Renal pelvis (tissue), 12 donors: ENCODE measurements at places on chromosomes 11 and 22. TPM values are rescaled to one million over a fixed set of nuclear protein-coding genes. Genes with fewer than 3 reads are reported as not detected.
A peak's percentile ranks its signal among the peaks of the same experiment; 100 is the strongest.

Gene APOA5
- not detected for polyA plus RNA-seq

Gene MGAT3
- 31.3 TPM for polyA plus RNA-seq

Gene INPP5J
- 5.8 TPM for polyA plus RNA-seq

Gene PRG3
- polyA plus RNA-seq: 0.77 TPM

GRCh38 chr11:35584321-35584720, 33.9 kb upstream of the FJX1 start:
- DNase-seq: no peak

GRCh38 chr11:27860811-27861210, 160.6 kb upstream of the BDNF start:
- no peak for DNase-seq

- no peak for DNase-seq
These were observed 51.8 kb downstream of the ALX4 start for GRCh38 chr11:44258190-44258489.

- DNase-seq: no peak
These were observed 54.5 kb upstream of the RASD2 start for GRCh38 chr22:35486116-35486631.

DNA sequence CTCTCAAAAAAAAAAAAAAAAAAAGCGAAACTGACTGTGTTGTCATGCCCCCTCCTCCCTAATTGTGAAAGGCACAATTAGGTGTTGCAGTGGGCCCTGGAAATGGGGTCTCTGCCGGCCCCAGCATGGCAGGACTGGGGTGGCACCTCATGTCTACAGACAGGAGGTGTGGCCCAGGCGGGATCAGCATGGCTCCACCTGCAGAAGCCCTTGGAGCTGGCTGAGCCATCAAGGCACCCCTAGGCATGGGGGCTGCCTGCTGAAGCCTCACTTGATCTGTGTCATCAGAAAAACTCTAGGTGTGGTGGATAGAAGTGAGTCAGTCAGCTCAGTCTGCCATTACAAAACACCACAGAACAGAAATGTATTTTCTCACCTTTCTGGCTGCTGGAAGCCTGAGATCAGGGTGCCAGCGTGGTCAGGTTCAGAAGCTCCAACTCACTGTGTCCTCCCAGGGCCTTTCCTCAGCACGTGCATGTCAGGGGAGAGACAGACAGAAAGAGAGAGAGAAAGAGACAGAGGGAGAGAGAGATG, 10.1 kb upstream of the B4GALNT4 start:
- DNase-seq: no peak

DNA sequence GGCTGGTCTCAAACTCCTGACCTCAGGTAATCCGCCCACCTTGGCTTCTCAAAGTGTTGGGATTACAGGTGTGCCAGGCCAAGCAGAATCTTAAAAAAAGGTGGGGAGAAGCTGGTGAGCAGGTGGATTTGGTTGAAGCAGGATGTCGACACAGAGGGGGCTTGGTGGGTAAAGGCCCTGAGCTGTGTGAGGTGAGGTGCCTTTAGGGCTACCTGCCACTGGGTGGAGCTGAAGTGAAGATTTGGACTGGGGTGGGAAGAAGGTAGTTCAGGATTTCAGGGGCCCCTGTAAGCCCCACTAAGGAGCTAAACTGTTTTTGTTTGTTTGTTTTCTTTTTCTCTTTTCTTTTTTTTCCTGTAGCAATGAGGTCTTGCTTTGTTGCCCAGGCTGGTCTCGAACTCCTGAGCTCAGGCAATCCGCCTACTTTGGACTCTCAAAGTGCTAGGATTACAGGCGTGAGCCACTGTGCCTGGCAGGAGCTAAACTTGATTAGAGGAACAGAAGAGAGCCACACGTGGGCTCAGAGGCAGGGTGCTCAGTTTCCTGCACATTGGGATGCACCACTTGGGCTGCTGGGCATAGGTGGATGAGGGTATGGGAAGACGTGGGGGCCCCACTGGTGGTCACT, 6.0 kb downstream of the P2RX6 start:
- DNase-seq: no peak

- no peak for DNase-seq
These were observed 1188.2 kb upstream of the RAG2 start for GRCh38 chr11:37786214-37786755.

DNA sequence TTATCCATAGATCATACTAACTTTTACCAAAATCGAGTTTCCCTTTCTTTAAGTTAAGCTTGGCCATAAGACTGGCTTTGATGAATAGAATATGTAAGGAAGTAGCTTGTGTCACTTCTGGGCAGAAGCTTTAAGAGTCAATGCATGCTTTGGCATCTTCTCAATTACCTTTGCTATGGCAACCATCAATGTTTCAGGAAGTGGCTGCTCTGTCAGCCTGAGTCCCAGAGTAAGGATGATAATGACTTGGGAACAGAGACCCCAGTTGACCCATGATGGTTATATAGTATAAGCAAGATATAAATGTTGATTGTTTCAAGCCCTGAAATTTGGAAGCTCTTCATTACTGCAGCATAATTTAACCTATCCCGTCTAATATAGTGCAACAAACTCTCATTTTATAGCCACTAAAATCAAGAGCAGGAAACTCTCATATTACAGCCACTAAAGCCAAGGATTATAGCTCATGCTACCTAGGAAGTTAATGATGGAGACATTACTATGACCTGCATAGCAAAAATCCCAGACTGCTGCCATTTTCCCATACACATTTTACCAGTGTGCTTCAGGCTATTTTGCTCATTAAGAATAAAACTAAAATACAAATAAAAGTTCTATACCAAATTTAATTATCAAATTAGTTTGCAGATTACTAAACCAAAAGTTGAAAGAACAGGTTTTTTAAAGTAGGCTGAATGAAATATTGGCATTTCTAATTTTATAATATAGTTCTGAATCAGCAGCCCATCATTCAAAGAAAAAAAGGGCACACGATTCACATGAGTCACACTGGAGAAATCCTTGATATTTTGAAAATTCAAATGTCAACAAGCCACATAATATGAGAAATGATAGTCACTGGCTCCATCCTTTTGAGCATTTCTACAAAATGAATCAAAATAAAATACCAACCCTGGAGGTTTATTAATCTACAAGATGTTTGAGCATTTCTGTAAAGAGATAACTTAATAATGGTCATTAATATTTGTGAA, 23.8 kb downstream of the FSHB start:
- DNase-seq: no peak

DNA sequence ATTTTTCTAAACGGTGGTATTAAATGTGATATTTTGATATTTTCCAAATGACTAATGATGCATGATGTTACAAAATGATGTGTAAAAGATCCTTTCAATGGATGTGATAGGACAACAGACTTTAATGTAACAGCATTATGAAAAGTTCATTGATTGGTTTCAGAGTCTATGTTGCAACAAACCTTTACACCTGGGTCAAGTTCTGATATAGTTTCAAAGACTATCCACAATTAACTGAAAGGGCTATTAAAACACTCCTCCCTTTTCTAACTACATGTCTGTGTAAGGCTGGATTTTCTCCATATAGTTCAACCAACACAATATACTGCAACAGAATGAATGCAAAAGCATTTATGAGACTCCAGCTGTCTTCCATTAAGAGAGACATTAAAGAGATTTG, 35.7 kb downstream of the SMCO4 start:
- no peak for DNase-seq

DNA sequence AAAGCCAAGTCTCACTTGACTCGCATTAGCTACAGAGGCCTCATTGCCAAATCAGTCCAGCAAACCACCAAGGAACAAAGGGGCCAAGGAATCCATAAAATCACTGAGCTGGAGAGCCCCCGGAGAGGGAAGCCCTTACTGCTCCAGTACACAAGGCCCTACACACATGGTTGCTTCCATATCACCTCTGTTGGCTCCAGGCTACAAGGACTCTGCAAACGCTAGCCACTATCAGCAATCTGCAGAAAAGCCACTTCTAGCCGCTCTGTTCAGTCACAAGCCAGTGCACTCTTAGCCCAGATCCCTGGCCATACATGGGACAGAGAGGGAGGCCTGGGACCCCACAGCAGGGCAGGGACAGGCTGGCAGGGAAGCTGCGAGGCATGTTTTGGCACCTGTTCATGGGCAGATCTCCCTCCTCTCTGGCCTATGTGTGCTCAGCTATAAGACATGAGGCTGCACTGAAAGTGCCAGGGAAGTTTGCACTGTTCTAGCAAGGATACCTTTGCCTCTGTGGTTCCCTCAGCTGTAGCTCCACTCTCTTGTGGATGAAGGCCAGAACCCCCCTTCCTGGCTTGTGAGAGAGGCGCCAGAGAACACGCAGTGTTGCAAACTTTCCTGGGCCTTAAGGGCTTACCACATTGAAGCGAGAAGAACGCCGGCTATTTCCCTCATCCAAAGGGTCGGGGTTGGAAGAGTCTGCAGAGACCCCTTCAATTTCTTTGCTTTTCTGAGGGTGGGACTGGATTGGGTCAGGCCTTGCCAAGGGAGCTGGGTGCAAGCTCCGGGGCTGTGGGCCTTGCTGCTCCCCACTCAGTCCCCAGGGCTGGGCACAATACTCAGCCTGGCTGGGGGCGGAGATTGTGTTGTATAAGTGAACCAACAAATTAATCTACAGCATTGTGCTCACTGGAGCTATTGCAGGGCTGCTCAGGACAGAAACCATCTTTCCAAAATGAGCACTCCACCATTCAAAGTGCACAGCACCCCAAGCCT, 108.7 kb upstream of the PITPNB start:
- DNase-seq: peak; percentile 47

GRCh38 chr11:116865696-116866095, 28.3 kb upstream of the APOA1 start:
- no peak for DNase-seq

GRCh38 chr11:44611687-44612434, 46.4 kb downstream of the CD82 start:
- no peak for DNase-seq

DNA sequence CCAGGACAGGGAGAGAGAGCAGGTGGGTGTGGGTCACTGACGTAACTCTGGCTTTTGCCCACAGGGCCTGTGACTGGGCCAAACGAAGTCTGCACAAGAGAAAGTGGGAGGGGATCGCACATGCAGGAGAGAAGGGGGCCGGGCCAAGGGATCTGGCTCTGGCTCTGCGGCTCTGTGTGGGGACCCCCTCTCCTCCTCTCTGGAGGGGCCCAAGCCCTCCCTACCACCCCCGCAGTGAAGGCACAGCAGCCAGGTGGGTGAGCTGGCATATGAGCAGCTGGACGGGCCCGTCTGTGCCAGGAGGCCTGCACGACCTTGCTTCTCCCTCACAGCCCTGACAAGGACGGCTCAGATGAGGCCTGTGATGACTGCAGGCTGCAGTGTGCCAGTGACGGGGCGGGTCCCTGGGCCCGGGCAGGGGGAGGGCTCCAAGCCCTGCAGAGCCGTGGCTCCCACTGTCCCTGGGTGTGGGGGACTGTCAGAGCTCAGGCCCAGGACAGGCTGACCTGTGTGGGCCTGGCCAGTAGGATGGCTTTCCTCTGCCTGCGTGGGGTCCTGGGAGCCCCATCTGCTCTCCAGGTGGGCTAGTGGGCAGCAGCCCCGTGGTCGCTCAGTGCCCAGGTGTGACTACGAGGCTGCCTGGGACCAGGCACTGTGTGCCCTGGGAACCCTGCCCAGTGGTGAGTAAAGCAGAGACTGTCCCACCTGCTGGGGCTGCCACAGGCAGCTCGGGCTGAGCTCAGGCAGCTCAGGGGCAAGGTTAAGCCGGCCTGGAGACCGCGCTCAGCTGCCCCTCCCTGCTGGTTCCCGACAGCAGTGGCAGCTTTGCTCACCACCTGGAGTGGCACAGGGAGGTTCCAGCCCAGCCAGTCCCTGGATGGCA, 22.2 kb downstream of the MRGPRG start:
- no peak for DNase-seq

DNA sequence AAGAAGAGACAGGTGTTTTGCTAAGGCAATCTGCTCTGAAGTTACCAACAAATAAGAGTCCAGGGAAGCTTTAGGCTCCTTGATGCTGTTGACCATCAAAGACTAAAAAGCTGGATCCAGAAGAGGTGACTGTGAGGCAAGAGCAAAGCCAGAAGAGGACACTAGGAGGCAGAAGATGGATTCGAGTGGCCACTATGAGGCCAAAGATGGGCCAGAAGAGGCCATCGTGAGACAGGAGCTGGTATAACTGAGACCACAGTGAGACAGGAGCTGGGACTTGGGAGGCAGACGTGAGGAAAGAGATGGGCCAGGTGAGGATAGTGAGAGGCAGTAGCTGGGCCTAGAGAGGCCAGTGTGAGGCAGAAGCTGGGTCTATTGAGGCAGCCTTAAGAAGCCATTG, 37.7 kb downstream of the OR4C45 start:
- no peak for DNase-seq

DNA sequence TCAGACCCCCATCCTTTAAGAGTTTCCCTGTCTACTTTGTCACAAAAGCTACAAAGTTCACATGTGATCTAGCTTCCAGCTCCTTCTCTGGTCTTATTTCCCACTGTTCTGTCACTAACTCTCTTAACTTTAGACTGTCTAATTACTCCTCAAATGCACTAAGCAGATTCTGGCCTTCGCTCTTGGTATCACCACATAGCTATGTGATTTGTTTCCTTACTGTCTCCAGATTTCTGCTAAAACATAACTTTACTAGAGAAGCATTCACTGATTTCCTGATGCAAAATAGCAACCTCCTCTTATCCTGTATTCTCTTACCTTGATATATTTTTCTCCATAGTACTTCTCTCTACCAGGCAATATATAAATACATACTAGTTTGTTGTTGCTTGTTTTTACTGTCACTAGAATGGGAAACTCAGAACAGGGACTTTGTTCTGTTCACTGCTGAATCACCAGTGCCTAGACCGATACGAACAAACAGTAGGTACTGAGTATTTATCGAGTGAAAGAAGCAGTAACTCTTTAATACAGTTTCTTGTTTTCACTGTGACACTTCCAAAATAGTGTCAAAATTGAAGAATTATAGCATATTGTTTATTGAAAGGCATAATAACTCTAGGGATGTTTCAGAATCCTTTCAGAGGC, 205.6 kb downstream of the DDX10 start:
- no peak for DNase-seq

GRCh38 chr22:41875531-41876270, 39.2 kb downstream of the SHISA8 start:
- DNase-seq: no peak

DNA sequence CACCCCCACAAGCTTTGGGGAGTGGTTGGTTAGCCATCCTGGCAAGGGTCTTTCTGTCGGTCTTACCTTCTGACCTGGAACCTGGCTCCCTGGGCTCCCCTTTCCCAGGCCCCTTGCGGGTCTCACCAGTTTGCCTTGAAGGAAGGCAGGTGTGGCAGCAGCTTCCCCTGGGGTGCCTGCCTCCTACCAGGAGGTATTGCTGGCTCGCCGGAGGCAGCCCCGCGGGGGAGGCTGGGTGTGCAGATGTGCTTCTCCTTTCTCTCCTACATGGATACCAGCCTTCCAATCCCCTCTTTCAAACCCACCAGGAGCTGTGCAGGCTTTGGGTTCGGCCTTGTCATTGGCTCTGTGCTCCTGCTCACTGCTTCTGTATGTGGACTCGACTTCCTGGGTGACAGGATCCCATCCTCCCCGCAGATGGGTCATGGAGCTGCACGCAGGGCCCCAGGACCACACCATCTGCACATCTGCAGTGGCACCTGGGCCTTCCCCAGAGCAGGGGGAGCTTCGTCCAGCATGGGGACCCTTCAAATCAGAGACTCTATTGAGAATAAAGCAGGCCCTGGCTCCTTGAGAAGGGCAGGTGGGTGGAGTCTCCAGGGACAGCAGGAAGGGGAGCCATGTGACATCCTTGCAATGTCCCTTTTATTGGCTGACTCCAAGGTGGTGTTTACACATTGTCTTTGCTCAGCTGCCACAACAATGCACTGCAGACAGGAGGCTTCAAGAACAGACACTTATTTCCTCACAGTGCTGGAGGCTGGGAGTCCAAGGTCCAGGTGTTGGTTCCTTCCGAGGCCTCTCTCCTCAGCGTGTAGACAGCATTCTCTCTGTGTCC, 592.0 kb downstream of the BRD1 start:
- no peak for DNase-seq

- no peak for DNase-seq
These were observed 3.2 kb upstream of the C11orf91 start for GRCh38 chr11:33703788-33704187.
